Stimulated activated CD4-positive, alpha-beta T cell treated with anti-CD3 and anti-CD28 coated beads, Interleukin-12 subunit alpha, Interleukin-12 subunit beta, amount 100 ng/mL, for 48 hours (primary cell): ENCODE measurements at places on chromosomes 2 and 18.

GRCh38 chr2:30722936-30723725 lies 84.1 kb downstream of the CAPN13 start:
- no peak for DNase-seq

- no peak for DNase-seq
Observed at GRCh38 chr2:212359425-212360067, 179.1 kb downstream of the ERBB4 start.

GRCh38 chr18:66129248-66129647 lies 378.4 kb downstream of the CDH7 start:
- no peak for DNase-seq

- no peak for DNase-seq
Observed at GRCh38 chr18:42196651-42197050, 241.6 kb downstream of the PIK3C3 start.

DNA sequence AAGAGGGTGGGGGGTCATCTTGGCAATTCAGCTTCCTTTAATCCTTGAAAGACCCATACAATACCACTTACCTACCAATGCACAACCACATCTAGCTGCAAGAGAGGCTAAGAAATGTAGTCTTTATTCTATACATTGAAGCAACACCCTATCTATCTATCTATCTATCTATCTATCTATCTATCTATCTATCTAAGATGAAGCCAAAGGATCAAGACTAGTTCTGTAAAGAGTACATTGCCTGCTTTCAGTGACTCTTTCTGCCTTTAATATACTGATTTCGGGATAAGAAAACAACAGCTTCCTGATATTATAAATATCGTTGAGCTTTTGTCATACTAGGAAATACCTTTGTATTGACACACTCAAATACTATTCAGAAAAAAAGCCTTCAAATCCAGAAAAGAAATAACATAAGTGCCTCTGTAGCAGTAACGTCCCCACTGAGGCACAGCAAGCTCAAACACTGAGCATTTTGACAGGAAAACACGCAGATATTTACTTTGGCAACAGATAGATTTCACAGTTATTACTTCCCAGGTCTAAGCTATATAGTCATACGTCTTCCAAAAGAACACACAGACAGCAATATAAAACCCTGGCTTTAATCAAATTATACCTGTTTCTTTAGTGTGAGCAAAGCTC lies 139.4 kb upstream of the SERTAD2 start:
- DNase-seq: no peak

DNA sequence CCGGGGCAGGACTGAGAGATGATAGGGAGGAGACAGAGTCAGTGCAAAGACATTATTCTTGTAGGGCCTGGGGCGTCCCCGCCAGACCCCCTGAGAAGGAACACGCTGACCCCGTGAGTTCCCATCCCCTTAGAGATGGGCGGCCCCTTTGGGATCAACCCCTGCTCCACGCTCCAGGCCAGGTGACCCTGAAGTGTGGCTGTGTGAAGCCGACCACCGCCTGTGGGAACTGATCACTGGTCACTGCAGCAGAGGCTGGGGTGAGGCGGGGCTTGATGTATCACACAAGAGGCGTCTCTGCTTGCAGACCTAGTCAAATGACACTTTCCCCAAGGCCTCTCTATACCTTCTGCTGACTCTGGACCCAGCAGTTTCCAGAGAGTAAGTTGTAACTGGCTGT lies 157.4 kb upstream of the TWIST2 start:
- no peak for DNase-seq

GRCh38 chr18:69951182-69951581 lies 3.5 kb upstream of the CD226 start:
- no peak for DNase-seq

DNA sequence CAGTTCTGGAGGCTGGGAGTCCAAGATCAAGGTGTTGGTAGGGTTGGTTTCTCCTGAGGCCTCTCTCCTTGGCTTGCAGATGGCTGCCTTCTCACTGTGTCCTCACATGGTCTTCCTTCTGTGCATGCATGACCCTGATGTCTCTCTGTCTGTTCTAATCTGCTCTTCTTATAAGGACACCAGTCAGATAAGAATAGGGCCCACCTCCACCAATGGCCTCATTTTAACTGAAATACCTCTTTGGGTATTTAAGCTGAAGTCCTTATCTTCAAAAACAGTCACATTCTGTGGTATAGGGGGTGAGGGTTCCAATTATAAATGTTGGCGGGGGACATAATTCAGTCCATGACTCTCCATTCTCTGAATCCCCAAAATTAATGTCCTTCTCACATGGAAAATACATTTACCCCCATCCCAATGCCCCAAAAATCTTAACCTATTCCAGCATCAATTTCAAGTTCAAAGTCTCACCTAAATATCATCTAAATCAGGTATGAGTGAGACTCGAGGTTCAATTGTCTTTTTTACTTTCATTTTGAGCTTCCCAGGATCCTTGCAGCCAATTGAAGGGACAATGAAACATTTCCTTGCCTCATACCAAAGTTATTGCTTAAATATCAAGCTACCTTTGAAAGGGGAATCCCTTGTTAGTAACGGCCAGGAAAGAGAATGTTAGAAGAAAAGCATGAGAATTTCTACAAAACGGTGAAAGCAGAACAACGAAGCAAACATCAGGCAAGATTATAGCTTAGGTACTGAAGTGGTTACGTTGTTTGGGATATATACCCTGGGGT lies 20.6 kb upstream of the CNOT11 start:
- no peak for DNase-seq

DNA sequence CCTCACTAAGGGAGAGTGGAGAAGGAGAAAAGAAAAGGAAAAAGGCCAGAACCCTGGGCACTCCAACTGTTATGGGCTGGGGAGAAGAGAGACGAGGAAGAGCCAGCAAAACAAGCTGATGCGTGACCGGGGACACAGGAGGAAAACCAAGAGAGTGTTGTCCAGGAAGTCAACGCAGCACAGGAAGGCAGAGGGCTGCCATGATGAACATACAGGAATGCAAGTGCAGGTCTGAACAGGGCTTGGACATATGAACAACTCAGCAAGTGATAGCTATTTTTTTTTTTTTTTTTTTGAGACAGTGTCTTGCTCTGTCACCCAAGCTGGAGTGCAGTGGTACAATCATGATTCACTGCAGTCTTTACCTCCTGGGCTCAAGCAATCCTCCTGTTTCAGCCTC lies 28.4 kb downstream of the SIX3 start:
- no peak for DNase-seq
